ENCODE measurements at places on chromosomes 1 and 21.

- no peak for DNase-seq
These were observed 2102.9 kb downstream of the NCAM2 start for GRCh38 chr21:23101111-23101510.

DNA sequence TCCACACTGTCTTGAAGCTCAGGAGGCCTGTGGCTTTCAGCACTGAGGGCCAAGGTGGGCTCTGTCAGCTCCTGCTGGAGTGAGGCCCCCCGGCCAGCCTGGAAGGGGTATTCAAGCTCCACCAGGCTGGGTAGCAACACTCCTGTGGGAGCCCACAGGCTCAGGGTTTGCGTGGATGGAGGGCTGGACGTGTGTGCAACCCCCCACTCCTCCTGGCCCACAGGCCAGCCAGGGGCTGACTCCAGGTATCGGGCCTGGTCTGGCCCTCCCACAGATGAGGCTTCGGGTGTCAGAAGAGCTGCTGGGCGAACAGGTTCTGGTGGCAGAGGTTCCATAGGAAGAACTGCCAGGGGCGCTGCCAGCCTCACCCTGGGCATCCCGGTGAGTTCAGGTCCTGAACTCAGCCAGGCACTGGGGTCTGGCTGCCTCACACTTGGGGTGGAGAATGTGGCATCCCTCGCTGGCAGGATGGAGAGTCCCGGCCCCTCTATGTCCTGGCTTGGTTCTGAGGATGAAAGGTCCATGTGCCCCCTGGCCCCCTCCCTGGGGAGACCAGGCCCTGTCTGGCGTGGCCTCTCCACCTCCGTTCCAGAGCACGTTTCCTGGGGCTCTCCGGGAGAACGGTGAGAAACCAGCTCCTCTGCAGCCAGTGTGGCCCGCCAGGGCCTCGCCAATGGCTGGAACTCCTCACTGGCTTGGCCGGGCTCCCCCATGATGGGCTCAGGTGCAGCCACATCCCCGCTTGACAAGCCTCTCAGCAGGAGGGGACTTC is 64.6 kb upstream of the TARDBP start:
- no peak for DNase-seq

GRCh38 chr1:52403566-52404115 is 582 bp downstream of the ORC1 start:
- peak; percentile 33 for DNase-seq

DNA sequence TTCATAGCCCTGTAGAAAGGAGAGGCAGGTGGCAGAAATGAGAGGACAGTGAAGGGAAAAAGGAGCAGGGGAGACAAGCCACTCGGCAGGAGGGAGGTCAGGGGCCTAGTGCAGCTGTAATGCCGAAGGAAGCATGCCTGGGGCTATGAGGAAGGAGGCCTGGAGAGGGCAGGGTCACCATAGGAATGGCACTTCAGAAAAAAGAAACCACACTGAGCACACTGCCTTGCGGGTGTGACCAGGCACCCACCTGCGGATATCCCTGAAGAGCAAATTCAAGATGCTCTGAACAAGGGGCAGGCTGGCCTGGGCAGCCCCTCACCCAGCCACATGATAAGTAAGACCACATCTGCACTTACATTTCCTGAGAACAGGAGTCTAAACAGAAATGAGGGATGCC is 104.7 kb downstream of the JAK1 start:
- DNase-seq: no peak

GRCh38 chr1:114107474-114108435 is 45.9 kb downstream of the SYT6 start:
- no peak for DNase-seq

DNA sequence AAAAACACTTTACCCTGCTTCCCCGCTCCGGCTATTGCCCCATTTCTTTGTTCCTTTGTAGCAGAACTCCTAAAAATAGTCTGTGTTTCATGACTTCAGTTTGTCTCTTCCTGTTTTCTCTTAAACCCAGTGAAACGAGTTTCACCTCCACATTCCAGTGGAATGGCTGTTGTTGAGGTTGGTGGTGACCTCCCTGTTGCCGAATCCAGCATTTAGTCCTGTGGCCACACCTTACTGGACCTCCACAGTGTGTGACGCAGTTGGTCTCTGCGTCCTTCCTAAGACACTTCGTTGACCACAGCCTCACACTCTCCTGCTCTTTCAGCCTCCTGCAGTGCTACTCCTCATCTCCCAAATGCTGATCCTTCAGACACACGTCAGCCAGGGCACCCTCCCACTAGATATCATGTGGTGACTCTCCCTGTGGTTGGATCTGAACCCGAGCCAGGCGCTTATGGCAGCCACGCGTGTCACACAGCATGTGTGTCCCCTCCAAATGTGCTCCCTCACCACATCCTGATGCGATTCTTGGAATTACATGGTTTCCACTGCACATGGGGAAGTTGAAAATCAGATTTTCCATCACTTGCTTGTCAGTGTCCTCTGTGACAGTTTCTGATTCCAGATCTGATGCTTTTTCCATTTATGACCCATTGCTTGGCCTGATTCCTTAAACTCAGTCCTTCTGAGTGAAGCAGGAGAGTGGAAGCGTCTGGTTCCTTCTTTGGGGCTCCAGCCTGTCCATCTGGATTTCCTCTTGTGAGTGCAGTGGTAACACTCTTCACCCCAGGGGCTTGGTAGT is 99.1 kb upstream of the ARTN start:
- peak; percentile 94 for DNase-seq

- DNase-seq: no peak
These were observed 119.2 kb downstream of the SYF2 start for GRCh38 chr1:25113086-25113485.

DNA sequence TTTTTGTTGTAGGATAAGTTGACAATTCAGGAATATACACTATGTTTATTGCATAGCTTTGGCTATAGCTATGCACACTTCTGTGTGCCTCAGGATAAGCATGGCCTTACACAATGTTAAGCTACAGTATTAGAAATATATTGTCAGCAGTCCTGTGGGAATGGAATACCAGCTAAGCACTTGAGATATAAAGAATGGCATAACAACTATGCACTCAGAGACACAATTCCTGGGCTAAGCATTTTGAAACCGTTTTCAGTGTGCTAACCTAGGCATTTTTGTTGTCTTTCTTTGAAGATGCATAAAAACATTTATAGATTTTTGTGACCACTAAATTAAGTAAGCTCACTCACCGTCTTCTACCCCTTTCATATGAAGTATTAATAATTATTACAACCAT is 46.8 kb downstream of the TMPRSS15 start:
- DNase-seq: no peak

- no peak for DNase-seq
These were observed 4.3 kb downstream of the GALNT2 start for GRCh38 chr1:230071316-230071715.

GRCh38 chr1:53089478-53090226 is 27.6 kb downstream of the PODN start:
- no peak for DNase-seq

GRCh38 chr1:172940174-172940855 is 110.4 kb downstream of the TNFSF18 start:
- DNase-seq: peak; percentile 63

GRCh38 chr21:42341776-42342542 is 8.8 kb downstream of the TFF2 start:
- no peak for DNase-seq

DNA sequence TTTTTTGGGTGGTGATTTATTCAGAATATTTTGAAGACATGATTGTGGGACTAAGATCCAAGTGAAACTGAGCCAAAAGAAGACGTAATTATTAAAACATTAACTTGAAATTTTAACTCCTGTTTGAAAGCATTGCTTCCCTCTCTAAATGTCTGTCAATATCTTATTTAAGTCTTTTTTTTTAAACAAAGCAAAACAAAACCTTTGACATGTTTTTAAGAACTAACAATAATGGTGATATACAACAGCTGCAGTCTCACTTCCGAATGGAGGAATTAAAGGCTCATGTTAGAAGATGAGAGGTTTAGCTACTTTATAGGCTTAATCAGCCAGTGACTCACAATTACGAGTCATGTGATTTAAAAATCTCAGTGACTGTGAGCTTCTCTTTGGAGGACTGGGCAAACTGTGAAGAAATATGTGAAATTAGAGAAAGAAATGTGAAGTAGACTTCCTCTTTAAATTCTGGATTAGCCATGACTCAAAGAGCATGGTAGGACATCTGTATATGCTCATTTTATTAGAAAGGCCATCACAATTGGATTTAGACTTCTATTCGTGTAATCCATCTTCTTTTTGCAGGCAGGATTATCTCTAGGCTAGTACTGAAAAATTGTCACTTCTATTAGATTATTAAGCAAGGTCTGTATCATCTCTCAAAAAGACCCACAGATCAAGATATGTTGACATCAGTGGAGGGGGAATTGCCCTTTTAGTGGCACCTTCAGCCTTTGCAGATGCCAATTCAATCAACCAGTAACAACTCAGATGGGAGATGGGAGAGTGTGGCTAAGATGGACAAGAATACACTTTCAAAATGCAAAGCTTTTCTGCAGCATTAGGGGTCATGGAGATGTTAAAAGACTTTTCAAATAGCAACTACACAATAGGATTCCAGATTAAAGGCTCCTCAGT is 28.7 kb downstream of the KCNA3 start:
- DNase-seq: no peak

- peak; percentile 76 for DNase-seq
These were observed 61.5 kb upstream of the WLS start for GRCh38 chr1:68293609-68294366.

DNA sequence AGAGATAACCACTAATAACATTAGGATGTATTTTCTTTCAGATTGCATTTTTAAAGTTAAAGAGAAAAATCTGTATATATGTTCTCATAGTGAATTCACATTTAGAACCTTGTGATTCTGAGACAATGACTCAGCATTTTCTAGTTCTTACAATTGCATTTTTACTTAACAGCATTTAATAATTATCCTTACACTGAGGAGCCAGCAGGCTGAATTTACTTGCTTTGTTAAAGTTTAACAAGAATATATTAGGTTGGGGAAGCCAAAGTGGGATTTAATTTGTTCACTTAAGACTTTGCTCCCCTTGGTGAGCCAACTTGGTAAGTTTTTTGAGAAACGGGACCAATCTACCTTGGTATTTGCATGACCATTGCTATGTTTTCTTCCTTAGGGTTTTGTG is 4.5 kb downstream of the PATJ start:
- no peak for DNase-seq

DNA sequence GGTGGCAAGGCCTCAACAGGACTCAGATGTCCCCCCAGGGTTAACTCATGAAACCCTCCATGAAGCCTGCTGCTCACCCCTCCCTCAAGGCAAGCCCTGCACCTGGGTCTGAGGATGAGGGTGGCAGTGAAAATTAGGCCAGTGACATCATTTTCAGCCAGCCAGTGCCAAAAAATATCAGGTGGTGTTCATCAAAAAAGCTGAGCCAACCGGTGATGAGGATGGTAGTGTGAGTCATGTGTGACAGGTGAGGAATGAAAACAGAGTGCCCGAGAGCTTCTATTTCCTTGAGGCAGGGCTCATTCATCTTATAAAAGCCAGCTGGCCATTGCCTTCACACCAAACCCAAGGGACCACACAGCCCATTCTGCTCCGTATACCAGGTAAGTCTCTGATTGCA is at the start of gene SPRR1A:
SPRR1A (plus strand) TSS at position 339 of the 400 bp plus-strand sequence. CDS start 1,150 bp downstream, outside the sequence.
- no peak for DNase-seq

- no peak for DNase-seq
These were observed 4.8 kb downstream of the SETD4 start for GRCh38 chr21:36055551-36055950.

DNA sequence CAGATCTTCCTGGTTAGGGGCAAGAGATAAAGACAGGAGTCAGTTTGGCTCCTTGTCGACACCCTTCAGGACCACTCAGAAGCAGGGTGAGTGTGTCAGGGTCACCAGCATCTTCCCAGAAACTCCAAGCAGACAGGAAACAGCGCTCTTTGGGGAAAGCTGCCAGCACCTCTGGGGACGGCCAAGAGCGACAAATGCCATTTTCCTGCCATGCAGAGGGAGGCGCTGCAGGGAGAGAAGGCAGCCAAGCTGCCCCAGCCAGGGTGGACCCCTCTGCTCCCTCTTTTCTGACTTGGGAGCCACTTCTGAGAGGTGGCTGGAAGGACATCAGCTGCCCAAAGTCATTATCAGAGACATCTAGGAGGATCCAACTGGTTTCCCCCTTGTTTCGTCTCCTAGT is 29.0 kb downstream of the SIM2 start:
- DNase-seq: no peak

DNA sequence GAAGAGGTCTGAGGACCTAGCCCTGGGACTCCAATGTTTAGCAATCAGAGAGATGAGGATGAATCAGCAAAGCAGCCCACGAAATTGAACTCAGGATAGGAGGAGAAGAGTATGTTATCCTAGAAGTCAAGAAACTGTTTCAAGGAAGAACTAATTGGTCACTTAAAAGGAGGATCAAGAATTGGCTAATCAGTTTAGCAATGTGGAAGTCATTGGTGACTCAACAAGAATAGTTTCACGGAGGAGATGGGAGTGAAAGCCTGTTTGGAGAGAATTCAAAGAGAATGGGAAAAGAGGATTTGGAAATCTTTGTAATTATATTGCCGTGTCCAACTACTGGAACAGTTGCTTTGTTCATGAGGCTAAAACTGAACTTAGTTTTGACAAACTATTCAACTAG is 7.4 kb downstream of the HMCN1 start:
- DNase-seq: no peak

DNA sequence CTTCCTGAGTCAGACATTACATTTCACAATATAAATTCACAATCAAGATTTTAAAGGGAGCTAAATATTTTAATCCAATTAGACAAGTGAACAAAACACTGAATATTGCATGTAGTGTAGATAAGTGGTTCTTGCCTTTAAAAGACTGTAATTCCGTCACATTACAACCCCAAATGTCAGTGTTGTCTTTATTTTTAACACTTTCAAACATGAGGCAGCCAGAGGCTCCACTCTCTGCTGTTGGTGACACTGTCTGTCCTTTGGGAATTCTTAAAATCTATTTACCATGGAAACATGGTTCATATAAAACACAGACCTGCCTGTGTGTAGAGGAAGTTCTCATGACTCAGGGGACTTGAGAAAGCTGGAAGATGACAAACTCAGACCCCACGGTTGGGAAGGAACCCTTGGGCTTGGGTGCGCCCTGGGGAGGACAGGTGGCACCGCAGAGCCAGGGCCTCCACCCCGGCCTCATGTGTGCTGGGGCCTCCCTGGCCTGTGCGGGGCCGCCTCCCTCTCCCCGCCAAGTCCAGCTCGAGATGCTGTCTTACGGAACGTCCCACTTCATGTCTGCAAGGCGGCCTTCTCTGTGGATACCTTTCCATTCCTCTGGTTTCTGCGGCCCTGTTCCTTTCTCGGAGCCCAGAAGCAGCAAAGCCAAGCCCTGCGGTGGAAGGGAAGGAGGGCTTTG is 239.0 kb downstream of the SDCCAG8 start:
- DNase-seq: no peak

DNA sequence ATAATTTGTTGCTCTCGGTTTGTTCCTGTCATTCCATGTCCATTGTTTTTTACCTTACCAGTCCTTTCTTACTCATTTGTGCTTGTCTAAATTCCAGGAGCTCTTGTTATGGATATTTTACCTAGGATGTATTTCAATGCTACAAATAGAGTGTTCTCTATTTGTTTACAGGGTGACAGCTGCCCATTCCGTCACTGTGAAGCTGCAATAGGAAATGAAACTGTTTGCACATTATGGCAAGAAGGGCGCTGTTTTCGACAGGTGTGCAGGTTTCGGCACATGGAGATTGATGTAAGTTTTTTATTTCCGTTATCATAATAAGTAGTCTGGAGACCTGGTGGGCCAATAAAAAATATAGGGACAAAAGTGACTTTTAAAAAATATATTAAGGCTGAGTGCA is 23.0 kb downstream of the ZBED6 start:
- DNase-seq: no peak
